Dermis microvascular lymphatic vessel endothelial cell (primary cell): ENCODE measurements at places on chromosomes 13 and 19. TPM values are rescaled to one million over a fixed set of nuclear protein-coding genes. Genes with fewer than 3 reads are reported as not detected.

DNA sequence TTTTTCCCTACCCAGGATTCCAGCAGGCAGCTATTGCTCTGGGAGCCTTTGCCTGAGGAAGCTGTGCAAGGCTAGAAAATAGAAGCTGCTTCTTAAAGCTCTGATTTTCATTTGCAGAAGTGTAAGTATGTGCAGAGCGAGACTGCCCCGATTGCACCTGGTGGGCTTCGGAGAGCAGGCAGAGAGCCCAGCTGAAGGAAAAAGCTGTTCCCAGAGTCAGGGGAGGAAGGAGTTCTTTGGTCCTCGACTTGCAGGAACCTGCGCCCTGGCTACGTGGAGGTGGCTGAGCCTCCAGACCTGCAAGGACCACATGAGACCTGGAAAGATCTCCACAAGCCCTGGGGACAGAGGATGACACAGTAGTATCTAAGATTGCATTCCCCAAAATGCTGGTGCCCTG lies 235.0 kb upstream of the ARGLU1 start:
- no peak for DNase-seq

The NFIC gene
- 11.9 and 18.2 TPM in 2 replicates for total RNA-seq

GRCh38 chr13:33679658-33680012 lies 138.3 kb upstream of the RFC3 start:
- DNase-seq: no peak

GRCh38 chr13:35965226-35965927 lies 165.8 kb downstream of the DCLK1 start:
- no peak for DNase-seq

DNA sequence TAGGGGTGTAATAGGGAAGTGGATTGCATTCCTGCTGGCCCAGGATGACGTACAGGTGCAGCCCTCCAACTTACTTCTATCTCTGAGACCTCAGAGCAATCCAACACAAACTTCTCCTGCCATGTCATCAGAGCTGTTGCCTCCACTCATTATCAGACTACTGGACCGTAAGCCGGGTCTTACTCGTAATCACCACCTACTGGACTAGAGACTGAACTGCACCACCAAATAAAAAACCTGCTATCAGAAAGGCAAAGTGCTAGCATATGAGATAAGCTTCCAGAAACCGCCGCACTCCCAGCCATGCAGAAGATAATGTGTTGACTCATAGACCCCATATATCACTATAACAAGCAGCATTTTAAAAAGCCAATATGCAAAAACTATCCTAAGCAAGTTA lies 102.0 kb downstream of the SLITRK1 start:
- DNase-seq: no peak

GRCh38 chr19:16143399-16144215 lies at the start of gene HSH2D:
TSS of gene HSH2D (plus strand) at chr19:16143685. CDS start at chr19:16148751, 5,066 bp downstream.
- DNase-seq: no peak

DNA sequence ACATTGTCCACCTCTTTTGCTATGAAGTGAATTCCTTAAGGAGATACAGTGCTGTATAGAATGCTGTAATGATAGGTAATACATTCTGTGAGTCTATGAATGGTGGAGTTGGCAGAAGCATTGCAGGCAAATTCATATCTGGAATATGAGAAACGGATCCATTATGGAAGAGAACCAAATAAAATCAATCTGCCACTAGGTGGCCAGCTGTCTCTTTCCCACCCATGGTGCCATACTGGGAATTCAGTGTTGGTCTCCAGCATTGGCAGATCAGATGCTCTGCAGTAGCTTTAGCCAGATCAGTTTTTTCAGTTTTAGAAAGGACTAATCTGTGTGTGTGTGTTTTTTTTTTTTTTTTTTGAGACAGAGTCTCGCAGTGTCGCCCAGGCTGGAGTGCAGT lies 27.6 kb downstream of the DNAJC3 start:
- peak; percentile 19 for DNase-seq

DNA sequence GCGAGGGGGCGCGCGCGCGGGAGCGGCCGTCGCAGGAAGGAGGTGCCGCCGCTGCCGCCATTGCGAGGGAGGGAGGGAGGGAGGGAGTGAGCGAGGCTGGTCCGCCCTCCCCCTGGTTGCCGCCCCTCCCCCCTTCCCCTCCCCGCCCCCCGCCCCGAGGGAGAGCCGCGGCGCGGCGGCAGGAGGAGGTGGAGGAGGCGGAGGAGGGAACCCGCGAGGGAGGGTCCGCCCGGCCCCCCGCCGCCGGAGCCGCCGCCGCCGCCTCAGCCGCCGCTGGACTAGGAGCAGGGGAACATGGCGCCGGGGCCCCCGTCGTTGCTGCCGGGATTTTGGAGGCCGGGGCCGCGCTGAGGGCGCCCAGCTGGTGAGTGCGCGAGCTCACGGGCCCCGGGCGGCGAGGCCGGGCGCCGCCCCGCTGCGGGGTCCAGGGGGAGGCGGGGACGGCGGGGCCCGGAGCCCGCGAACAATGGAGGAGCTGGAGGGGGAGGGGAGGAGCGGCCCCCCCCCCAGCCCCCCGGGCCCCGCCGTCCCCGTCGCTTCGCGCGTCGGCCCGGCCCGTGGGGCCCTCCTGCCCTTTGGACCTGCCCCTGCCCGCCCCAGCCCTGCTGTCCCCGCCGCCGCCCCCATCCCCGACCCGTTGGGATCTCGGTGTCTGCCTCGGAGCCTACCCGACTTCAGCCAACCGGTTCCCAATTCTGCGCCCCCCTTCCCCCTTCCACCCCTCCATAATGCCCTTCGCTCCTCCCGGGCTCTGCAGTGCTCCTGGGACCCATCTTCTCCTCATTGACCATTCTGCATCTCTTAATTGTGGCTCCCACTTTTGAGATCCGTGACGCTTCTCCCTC lies at the start of gene ARHGAP35:
ARHGAP35 (plus strand) TSS at position 152 of the 845 bp plus-strand sequence. CDS start 57,679 bp downstream, outside the sequence.
- DNase-seq: peak; percentile 89

GRCh38 chr13:50446611-50447010 lies 396.9 kb downstream of the DLEU7 start:
- no peak for DNase-seq

The MBD3L3 gene
- total RNA-seq: not detected in 2 replicates

The ADGRE3 gene
- total RNA-seq: not detected in 2 replicates

- DNase-seq: no peak
Observed at GRCh38 chr13:42753697-42754096, 27.7 kb upstream of the FAM216B start.

- DNase-seq: peak; percentile 5
Observed at GRCh38 chr13:76019421-76020044, 383.4 kb downstream of the LMO7 start.

- no peak for DNase-seq
Observed at GRCh38 chr13:30689752-30690151, 45.6 kb upstream of the ALOX5AP start.
